ENCODE measurements at places on chromosomes 2 and 18. TPM values are rescaled to one million over a fixed set of nuclear protein-coding genes. Genes with fewer than 3 reads are reported as not detected.

The MYO5B gene
- not detected for polyA plus RNA-seq

- DNase-seq = no peak
- H3K27me3 ChIP-seq = peaks cover 5% of the 10 kb centered on the region
- H3K27ac ChIP-seq = no peak overlapping the region
- H3K4me3 ChIP-seq = no peak overlapping the region
Observed at GRCh38 chr2:195456771-195457170, 200.3 kb upstream of the SLC39A10 start.

DNA sequence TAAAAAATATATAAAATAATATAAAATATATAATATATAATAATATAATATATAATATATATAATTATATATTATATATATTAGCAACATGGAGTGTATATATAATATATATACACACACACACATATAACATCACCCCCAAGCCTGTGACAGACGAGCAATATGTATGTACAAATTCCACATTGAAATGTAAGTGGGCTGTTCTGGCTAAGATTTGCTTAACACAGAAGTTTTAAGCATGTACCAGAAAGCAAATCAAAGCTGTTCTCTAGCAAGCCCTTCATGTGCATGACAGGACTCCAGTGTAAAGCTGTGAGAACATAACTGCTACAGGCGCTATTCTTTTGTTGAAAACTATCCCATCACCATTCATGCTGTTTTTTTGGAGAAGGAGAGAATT, 261.7 kb upstream of the TNP1 start:
- H3K36me3 ChIP-seq = no peaks in the 10 kb centered on the region
- H3K4me3 ChIP-seq = no peak overlapping the region
- no peak for DNase-seq
- peaks cover 2% of the 10 kb centered on the region for H3K27me3 ChIP-seq
- no peak overlapping the region for H3K27ac ChIP-seq
- no peaks in the 10 kb centered on the region for H3K4me1 ChIP-seq

DNA sequence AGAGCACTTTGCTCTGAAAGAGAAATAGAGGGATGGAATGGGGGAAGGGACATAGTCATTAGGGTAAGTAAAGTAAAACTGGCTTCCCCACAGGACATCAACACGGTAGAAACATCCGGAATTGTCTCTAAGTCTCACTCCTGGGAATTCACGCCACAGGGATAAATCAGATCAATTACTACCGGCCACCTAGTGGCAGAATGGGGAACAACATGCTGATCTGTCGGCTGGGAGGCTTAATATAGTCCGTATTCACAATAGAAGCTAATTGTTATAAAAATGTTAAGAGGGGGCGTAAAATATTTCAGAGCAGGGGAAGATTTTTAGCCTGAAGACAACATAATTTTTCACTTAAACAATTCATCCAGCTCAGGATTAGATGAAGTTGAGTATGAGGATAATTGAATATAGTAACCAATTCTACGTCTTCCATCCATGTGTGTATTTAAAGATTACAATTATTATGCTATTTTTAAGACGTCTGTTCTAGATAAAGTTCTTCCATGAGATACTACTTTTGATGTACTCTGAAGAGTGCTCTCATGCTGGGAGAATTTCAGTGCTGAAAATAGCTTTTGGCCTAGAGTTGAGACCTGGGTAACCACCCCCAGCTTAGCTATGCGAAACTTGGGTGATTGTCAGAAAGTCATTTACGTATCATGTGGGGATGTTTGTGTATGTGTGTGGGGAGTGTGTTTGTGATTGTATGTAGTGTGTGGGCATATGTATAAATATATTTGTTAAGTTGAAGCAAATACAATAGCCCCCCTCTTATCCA, 65.7 kb downstream of the LRRTM1 start:
- no peak overlapping the region for H3K4me3 ChIP-seq
- DNase-seq = no peak
- H3K27me3 ChIP-seq = no peaks in the 10 kb centered on the region

Measured in immature natural killer cell (primary cell).